ENCODE measurements at places on chromosomes 2 and 18.

DNA sequence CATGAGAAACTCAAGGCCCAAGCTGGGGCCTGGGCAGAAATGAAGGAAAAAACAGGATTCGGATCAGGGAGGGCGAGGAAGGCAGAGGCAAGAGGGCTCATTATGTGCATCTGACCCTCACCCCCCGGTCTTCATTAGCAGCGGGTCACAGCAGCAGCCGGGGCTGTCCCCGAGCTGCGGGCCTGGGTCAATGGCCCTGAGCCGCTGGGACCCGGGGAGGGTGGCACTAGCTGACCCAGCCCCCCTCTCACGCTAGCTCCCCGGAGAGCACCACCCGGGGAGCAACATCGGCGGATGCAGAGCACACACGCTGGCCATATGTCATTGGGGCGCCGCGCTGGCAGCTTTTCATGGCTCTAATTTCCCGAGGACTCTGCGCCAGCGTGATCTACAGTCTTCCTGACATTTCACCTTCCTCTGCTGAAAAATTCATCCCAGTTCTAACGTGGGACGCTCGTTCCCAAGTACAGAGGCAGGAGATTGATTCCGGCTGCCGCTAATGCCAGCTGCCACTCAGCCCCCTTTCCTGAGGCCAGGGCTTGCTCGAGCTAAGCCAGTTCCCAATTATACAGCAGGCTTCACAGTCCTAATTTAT is 63.7 kb downstream of the EIPR1 start:
- no peak for DNase-seq

- no peak for DNase-seq
Measured at GRCh38 chr2:6417050-6417449, 448.7 kb downstream of the CMPK2 start.

DNA sequence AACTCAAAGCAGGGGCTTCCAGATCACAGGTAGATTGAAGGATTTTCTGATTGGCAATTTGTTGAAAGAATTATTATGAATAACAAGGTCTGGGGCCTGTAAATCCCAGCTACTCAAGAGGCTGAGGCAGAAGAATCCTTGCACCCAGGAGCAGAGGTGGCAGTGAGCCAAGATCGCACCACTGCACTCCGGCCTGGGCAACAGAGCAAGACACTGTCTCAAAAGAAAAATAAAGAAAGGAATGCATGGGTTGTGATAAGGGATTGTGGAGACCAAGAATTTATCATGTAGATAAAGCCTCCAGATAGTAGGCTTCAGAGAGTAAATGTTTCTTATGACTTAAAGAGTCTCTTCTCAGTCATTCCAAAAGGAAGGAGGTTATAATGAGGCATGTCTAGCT is 35.8 kb upstream of the DYNAP start:
- DNase-seq, result no peak

- no peak for DNase-seq
Measured at GRCh38 chr2:233446606-233447305, 92.5 kb downstream of the DGKD start.

DNA sequence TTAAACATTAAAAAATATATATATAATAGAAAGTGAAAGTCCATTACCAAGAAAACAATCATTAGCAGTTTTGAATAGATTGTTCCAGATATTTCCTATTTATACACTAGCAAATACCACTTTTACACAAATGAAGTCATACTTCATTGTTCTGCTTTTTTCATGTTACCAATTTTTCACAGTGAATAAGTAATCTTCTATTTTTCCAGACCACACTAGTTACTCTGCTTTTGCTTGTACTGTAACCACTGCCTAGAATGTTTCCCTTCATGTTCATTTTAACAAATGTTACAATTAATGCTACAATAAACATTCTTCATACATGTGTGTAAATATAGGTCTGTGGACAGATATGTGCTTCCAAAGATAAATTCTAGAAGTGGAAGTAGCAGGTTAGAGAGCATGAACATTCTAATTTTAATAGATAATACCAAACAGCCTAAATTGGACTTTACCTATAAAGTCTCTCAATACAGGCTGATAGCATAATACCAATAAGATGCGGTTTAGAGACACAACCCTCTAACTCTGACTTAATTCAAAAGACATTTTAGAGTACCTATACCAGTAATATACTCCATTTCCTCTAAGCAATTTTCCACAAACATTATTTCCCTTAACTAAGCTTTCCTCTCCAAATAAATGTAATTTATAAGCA is 17.0 kb downstream of the ITSN2 start:
- no peak for DNase-seq

DNA sequence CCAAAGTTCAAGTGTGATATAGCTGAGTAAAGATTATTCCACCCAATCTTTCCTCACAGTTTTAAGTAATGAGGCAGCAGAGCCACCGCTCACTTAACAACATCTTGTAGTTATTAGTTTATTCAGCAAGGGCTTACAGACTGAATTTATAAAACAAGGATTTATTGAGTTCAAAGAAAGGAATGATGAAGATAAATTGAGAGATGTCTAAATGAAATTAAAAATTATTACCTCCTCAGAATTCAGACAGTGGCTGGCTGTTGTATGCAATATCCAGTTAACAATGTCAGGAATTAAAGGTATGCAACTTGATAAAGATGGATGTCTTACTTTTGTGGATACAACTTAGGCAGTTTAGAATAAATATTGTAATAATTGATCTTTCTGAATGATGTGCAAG is 927.3 kb upstream of the CDH2 start:
- no peak for DNase-seq

DNA sequence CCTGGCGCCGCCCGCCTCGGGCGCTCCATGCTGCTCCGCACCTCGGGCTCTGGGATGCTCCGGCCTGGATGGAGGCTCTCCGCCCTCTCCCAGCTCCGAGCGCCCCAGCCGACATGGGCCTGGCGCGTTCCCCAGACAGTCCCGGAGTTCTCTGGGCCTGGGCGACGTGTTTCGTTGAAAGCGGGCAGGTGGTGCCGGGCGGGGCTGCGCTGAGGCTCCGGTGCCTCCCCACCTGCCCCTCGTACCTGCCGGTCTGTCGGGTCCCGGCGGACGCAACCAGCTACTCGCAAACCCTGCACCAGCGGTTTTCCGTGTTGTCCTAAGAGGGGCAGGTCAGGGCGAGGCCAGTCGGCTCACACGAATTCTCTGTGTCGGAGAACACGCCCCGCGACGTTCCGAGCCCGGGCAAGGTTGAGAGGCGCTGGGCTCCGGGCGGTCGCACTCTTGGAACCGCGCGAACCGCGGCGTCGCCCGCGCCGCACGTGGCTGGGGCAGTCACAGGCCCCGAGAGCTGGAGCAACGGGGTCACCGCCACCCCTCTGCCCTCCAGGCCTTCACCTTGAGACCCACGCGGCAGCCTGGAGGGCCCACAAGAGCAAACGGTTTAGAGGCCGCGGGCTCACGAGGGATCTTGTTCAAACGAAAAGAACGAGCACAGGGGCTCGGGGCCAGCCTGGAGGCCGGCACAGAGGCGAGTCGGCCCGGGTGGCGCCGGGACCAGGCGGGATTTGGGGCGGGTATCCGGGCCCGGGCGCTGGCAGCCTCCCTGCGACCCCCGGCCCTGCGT is 4.2 kb upstream of the SIX2 start:
- DNase-seq, result no peak

DNA sequence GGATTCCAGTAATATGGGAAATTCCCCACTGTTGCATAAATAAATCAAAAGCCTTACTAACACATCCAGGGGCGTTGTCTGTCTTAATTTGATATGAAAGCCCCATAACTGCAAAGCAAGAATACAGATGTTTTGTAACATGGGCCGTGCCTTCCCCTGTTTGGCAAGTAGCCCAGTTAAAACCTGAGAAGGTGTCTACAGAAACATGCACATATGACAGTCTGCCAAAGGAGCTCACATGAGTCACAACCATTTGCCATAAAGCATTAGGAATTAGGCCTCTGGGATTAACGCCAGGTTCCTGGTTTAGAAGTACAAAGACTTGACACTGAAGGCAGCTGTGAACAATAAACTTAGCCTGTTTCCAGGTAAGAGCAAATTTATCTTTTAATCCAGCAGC is 43.1 kb upstream of the LONRF2 start:
- DNase-seq, result no peak

DNA sequence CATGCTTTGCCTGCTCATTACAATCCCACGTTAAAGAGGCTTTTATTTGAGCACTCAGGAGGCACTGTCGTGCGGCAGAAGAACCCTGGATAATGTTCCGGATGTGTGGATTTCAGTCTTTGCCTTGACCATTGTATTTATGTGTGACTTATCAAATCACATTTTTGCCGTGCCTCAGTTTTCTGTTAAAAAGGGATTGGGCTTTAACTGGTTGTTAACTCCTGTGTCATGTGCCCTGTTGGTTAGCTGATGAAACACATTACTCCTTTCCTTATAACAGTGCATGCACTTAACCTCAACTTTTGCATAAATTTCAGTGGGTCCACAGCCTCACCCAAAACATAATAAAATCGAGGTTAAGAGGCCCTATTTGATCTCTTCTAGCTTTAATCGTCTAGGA is 52.7 kb downstream of the NAB1 start:
- DNase-seq, result no peak

- DNase-seq, result no peak
Measured at GRCh38 chr2:148719941-148720436, 75.4 kb downstream of the EPC2 start.

DNA sequence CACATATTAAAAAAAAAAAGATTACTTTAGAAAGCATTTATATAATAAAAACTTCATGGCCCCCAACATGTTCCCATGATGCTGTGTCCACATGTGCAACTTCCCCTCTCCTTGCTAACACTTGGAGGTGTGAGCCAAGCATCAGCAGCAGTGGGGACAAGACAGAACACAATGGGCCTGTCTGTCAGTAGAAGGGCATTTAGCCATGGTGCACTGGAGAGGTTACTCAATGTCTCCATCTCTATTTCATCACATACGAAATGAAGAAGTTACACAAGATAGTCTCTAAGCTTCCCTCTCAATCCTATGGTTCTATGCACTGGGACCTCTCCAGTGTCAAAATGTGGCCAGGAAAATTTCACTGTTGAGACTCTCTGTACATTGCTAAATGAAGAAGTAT is 2.5 kb downstream of the VIT start:
- no peak for DNase-seq

DNA sequence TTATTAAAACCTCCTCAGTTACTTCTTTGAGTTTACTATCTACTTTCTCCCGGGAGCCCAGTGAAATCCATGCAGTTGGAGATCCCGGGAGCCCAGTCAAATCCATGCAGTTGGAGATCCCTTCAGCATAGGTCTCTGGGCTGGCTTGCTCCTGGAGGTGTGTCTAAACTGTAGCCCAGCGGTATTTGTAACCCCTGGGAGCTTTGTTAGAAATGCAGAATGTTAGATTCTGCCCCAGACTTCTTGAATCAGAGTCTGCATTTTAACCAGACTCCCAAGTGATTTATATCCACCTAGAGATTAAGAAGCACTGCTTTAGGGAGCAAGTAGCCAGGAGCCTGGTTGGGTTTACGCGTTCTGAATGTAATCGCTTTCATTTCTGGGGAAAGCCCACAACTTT is 54.5 kb downstream of the ARHGAP28 start:
- no peak for DNase-seq

DNA sequence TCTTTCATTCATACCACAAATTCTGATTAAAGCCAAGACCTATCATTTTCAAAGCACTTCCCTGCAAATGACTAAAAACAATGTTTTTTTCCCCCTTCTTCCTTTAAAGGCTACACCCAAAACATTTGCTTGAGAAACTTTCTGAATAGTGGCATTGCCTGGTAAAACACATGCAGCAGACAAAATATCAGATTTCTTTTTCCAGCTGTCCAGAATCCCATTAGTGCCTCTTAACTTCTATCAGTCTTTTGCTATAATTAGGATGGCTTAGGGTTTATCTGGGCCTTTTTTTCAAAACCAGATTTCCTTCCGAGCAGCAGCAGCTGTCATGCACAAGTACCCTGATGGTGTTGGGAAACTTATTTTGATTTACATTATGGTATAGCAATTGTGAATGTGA is 50.6 kb downstream of the ALPK2 start:
- DNase-seq, result no peak

GRCh38 chr2:140526575-140526974 is 1604.2 kb downstream of the LRP1B start:
- DNase-seq, result no peak

GRCh38 chr2:184654945-184655344 is 56.6 kb downstream of the ZNF804A start:
- no peak for DNase-seq

- no peak for DNase-seq
Measured at GRCh38 chr2:121490584-121491133, 40.0 kb upstream of the RNU4ATAC start.

DNA sequence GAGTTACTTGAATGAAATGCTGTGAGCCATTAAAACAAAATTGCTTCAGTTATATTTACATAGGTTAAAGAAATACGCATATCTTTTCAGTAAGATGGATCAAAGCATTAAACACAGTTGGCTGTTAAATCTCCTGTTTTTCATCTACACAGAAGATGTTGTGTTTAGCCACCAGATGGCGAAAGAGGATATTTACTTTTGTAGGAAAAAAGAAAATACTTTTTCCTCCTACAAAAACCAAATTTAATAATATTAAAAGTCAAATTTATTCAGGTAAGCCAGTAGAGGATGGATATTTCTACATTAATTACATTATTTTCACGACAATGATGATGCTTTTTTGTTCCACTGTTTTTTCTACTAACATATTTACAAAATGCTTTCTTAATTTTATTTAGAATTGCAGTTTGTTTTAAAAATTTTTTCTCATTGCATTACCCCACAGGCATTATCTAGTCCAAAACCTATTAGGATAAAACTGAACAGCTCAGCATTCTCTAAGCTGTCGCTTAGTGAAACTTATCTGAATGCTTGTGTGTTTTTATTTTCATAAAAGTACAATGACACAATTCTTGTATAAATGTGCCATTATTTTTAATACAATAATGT is 173.7 kb downstream of the ASXL3 start:
- no peak for DNase-seq

- DNase-seq, result no peak
Measured at GRCh38 chr2:22897428-22897827, 487.6 kb upstream of the KLHL29 start.

GRCh38 chr18:44730803-44731529 is 50.3 kb downstream of the SETBP1 start:
- no peak for DNase-seq

DNA sequence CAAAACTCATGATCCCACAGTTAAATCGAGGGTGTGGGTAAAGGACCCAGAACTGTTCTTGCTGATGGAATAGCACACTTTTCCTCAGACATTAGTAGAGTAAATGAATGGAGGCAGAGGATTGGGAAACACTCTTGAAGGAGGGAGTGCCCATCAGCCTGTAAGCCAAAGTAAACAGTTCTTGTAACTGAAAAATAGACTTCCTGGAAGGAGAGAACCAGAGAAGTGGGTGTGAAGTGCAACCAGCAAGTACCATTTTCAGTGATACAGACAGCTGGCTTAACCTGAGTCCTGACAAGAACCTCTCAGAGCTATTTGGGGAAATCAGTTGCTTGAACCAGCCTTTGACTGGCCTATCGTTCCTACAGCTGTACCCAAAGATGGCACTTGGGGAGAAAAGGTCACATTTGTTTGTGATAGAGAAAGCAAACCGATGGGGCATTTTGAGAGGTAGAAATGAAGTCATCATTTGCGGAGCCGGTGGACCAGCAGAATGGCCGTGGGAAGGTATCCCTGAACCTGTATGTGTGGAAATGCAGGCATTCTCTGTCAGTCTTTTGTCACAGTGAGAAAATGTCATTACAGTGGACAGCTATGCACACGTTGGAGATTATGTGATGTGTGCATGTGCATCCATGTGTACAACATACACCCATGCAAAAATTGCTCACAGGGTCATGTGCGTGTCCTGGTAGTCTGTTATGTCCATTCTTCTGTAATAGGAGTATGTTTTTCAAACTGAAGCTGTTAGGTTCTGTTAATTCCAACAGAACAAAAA is 17.8 kb downstream of the CRIM1 start:
- no peak for DNase-seq

All from stimulated activated naive CD4-positive, alpha-beta T cell treated with Interleukin-2 at 50 U/mL for 16 hours (primary cell).